ENCODE measurements at places on chromosomes 3 and 15. TPM values are rescaled to one million over a fixed set of nuclear protein-coding genes. Genes with fewer than 3 reads are reported as not detected.
A peak's percentile ranks its signal among the peaks of the same experiment; 100 is the strongest.

SERPINI1 gene
- total RNA-seq: 8.5 TPM

DNA sequence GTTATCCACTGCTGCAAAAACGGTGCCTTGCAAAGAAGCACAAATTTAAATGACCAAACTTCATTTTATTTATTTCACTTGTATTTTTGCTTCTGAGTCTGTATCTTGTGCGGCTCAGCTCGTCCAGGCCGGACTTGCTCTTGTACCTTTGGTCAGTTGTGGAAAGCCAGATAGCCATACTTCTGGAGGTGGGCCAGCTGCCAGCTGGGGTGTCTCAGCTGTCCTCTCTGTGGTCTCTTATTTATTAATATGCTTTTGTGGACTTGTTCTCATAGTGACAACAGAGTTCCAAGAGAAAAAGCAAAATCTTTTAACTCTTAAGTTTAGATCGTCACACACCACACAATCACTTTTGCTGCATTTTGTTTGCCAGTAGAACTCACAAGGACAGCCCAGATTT, 87.7 kb downstream of the IL1RAP start:
- DNase-seq: no peak

GRCh38 chr3:38968891-38969290, 82.9 kb downstream of the SCN11A start:
- no peak for DNase-seq

DNA sequence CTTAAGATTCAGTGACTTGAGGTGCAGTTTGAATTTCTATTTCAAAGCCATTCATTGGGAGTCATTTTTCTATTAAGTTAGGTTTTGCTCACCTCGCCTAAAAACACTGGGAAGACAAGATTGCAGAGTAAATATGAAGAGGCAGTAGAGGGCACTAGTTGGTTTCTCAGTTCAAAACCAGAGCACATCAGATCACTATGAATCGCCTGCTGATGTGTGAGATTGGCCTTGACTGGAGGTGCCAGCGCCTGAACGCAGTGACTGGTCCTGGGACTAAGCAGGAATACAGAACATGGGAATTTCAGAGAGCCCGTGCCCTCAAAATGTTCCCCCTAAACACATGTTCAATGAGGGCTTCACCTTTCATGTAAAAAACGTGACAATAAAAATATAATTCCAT, 229.0 kb downstream of the ITPR1 start:
- peak; percentile 21 for DNase-seq

- no peak for DNase-seq
These were observed 18.3 kb upstream of the BFSP2 start for GRCh38 chr3:133381346-133382109.

DNA sequence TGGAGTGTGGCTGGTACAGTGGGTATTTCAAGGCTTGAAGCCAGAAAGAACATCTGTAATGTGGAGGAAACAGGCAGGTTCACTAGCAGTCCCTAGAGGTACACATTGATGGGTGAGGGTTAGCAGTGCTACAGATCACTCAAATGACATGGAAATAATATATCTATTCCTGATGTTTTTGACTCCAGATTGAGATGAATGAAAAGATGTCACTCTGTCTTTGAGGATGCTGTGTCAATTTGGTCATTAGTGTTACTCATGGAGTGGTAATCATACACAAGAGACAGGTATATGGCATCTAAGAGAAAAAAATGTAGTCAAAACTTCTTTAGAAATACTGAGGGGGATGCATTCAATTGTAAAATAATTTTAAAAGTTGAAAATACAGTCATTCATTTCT, 135.1 kb downstream of the ZIC1 start:
- no peak for DNase-seq

GRCh38 chr3:178352326-178353005, 183.8 kb upstream of the KCNMB2 start:
- no peak for DNase-seq

- no peak for DNase-seq
These were observed 51.2 kb downstream of the FGF12 start for GRCh38 chr3:192675958-192676649.

DNA sequence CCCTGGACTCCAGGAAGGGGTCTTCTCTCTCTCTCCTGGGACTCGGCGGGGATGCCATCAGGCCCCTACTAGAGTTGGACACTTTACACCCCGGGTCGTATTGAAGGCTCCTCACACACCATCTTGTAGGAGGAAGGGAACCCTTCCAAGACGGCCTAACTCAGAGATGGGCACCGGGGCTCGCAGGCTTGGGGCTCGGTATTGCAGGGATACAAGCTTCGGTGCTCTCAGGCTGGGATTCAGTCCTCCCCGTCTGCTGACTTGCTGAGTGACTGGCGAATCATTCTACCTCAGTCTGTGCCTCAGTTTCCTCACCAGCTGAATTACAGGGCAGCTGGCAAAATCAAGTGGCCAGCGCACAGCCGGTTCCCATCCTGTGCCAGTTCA, 419 bp upstream of the CALML4 start:
- DNase-seq: no peak

Data from thymus (tissue), 14 donors.